ENCODE measurements at places on chromosomes 7 and 10. TPM values are rescaled to one million over a fixed set of nuclear protein-coding genes. Genes with fewer than 3 reads are reported as not detected.

The ABLIM1 gene
- 41.9 TPM for total RNA-seq

The CAV2 gene
- 53.5 TPM for total RNA-seq

DNA sequence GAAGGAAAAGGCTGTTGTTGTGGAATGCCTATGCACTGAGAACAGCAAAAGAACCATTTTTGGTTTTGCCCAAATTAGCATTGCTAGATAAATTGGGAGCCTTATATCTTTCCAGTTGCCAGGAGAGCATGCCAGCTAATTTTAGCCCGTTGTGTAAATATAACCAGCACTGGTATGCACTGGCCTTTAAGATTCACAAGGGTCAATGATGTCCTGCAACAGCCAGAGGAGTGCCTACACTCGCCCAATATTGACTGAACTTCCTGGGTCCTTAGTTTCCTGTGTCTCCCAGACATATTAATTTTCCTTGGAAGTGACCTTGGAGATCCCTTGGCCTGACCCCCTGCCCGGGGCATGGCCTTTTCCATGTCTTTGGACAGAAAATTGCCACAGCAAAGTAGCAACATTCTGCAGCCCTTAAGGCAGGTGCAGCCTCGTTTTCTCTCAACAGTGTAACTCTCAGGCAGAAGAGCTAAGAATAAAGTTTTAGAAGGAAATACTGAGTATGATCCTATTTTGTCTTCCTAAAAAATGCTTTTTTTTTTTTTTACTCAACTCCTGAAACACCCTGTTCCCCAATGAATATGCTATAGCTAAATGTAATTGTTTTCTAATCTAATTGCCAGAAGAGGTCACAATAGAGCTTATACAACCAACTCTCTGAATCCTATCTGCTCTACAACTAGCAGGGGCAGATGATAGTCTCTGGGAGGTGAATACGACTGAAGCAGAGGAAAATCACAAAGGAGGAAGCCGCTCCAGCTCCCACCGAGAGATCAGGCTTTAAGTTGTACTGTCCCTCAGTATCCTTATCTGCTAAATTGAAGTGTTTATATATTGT, 131.9 kb upstream of the PCGF5 start:
- DNase-seq, result no peak

DNA sequence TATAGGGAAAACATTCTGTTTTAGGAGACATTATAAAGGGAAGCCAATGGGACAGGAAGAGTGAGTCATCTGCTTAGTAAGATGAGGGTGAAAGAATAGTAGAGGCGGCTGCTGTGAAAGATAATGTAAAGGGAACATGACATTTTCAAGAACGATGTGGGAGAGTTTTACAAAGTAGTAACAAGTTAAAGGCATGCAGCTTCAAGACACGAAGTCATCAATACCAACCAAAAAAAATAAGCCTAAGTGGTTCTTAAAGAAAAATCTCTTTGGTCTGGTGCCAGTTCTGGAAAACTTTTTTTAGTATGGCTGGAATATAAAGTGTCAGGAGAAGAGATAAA, 6.1 kb downstream of the GSTO1 start:
- DNase-seq, result no peak

GRCh38 chr10:113666682-113667252, 2.9 kb upstream of the NRAP start:
- DNase-seq, result no peak

GRCh38 chr7:140122965-140123364, 53.8 kb downstream of the KDM7A start:
- no peak for DNase-seq

GRCh38 chr10:104322416-104322782, 15.9 kb downstream of the ITPRIP start:
- no peak for DNase-seq

DNA sequence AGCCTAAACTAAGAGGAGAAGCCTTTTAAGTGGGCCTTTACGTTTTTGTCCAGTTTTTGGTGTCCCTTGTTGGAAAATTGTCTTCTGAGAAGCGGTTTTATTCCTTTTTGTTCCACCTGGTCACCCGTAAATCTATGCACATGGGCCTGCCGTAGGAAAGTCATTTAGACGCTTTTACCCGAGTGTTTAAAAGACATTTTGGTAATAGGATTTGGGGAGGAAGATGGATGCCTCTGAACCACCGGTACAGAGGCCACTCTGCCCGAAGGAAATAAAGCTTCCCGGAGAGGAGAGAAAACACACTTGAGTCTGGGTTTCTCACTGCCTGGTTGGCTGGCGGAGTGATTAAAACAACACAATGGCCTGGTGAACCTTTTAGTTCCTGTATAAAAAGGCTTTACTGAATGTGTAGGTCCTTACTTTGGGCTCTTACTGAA, 760 bp downstream of the THNSL1 start:
- no peak for DNase-seq

- no peak for DNase-seq
These were observed 1.1 kb upstream of the NPS start for GRCh38 chr10:127548022-127548421.

The PLXNA4 gene
- 0.14 TPM for total RNA-seq

GRCh38 chr7:143145-143751, 49.1 kb upstream of the FAM20C start:
- DNase-seq, result no peak

DNA sequence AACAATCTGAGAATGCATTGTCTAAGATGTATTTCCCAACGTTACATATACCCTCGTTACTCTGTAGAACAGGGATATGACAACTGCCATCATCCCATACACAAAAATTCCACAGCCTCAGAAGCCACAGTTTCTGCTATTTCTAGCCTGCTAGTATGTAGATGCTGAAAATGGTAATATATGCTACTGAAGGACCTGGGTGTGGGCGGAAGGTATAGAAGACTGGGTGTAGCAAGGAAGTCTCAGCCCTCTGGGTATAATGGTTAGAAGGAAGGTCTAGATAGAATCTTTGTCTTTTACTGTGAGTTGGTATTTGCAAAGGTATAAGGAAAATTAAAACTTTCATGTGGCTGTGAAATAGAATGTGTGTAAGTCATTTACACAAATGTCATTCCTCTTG, 79.2 kb upstream of the HPS1 start:
- DNase-seq, result no peak

GRCh38 chr7:34133356-34133982, 228.1 kb downstream of the BMPER start:
- DNase-seq, result peak; percentile 1

The NUTM2E gene
- total RNA-seq, result 1.3 TPM

- DNase-seq, result no peak
These were observed 774.1 kb upstream of the AUTS2 start for GRCh38 chr7:68823996-68824780.

- no peak for DNase-seq
These were observed 176.0 kb downstream of the NOC3L start for GRCh38 chr10:94186722-94187121.

GRCh38 chr7:134083766-134084487, 43.2 kb upstream of the LRGUK start:
- DNase-seq, result no peak

The CPA4 gene
- 0.25 TPM for total RNA-seq

DNA sequence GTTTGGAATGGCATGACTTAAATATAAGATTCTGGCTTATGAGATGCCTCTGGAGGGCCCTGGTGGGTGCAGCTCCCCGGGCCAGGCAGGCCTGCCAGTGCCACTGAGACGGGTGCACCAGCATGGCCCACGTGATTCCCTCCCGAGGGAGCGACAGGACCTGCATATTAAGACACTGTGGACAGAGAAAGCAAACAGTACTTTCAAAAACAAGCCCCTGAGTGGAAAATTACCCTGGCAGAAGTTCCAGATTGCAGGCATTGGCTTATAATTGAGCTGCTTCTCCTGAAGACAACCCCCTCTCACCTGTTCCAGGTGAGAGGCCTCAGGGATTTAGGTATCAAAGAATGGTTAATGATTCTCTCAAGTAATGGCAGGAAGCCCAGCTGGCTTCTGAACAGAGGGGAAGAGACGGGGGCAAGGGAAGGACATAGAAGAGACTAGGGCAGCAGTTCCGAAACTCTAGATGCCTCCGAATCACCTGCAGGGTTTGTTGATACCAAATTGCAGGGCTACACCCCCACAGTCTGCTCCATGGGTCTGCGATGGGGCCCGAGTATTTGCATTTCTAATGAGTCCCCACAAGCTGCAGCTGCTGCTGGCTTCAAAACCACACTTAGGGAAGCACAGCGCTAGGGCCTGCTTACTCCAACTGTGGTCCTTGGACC, 66.0 kb upstream of the DOCK1 start:
- no peak for DNase-seq

The SPDYE2B gene
- total RNA-seq, result not detected

DNA sequence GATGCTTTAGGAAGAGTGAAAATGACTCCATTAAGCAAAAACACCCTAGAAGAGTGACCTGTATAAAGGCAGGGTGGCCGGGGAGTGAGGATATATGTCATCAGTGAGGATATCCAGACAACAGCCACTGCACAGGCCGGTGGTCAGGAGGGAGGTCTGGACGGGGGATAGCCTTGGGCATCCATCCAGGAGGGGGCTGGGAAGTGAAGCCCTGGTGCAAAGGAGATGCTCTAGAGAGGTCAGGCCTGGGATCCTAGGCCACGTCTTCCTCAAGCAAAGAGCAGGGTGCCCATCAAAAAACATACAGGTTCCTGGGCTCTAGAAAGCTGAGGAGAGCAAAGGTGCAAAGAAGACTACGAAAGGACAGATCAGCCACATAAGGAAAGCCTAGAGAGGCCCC, 25.6 kb downstream of the FAM171A1 start:
- DNase-seq, result no peak

DNA sequence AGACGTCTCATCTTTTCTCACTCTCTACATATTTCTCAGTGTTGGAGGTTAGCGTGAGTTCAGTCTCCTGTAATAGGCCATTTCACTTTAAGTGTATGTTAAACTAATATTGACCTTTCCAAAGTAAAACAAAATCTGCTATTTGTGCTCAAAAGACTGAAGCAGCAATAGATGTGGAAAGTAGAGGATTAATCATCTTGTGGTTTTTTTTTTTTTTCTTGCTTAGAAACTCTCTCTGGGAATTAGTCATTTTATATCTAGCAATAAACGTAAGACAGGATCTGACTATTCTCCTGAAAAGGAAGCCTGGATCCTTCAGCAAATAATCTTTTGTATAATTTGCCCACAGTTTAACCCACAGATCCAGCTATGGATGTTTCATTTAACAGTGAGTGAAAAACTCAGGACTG, 81.7 kb downstream of the NRP1 start:
- no peak for DNase-seq

GRCh38 chr7:18788026-18788425, 292.5 kb downstream of the HDAC9 start:
- no peak for DNase-seq

GRCh38 chr7:90225601-90226000, 14.1 kb downstream of the STEAP2 start:
- DNase-seq, result no peak

All from kidney epithelial cell (primary cell).